ENCODE measurements at places on chromosomes 7 and 10. TPM values are rescaled to one million over a fixed set of nuclear protein-coding genes. Genes with fewer than 3 reads are reported as not detected.

Gene NKX2-3
- not detected for total RNA-seq

Gene AKR1C4
- not detected for total RNA-seq

Gene NEBL
- total RNA-seq = 0.12 TPM

Gene SPDYE16
- total RNA-seq = 0.12 TPM

Gene PCDH15
- not detected for total RNA-seq

Gene PRR15
- 0.59 TPM for total RNA-seq

Gene ADO
- total RNA-seq = 8.9 TPM

Gene XPNPEP1
- total RNA-seq = 235 TPM

Gene VAX1
- total RNA-seq = not detected
